ELR (cell line): ENCODE measurements at places on chromosomes 5 and 9.

- DNase-seq, result no peak
These were observed 39.7 kb downstream of the PCSK5 start for GRCh38 chr9:75930190-75930589.

GRCh38 chr9:13437866-13438265, 158.4 kb upstream of the MPDZ start:
- no peak for DNase-seq

DNA sequence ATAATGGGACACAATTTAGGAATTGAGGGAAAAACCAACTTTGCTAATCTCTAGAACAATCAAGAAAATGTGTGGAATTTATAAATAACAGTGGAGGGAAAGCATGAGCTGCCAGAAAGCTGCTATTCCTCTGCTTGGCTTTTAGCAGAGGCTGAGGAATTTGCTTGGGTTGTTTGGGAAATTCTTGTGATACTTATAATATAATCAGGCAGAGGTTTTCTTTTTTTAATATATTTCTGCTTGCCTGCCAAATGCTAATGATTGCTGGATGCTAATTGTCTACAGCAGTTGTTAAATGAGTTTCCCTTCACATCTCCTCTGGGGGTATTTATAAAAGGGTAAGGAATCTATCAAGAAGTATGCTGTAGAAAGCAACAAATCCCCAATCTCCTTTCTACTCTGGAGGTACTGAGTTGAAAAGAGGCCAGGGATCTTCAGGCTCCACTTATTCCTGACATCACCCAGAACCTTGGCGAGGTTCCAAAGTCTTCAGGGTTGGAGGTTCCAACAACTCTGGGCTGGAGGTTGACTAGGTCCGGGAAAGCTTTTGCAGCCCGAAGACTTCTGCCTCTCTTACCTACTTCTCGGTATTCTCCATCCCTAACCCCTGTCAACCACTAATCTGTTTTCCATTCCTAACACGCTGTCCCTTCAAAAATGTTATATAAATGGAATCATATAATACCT, 60.4 kb upstream of the TMED7 start:
- DNase-seq, result peak; percentile 3

DNA sequence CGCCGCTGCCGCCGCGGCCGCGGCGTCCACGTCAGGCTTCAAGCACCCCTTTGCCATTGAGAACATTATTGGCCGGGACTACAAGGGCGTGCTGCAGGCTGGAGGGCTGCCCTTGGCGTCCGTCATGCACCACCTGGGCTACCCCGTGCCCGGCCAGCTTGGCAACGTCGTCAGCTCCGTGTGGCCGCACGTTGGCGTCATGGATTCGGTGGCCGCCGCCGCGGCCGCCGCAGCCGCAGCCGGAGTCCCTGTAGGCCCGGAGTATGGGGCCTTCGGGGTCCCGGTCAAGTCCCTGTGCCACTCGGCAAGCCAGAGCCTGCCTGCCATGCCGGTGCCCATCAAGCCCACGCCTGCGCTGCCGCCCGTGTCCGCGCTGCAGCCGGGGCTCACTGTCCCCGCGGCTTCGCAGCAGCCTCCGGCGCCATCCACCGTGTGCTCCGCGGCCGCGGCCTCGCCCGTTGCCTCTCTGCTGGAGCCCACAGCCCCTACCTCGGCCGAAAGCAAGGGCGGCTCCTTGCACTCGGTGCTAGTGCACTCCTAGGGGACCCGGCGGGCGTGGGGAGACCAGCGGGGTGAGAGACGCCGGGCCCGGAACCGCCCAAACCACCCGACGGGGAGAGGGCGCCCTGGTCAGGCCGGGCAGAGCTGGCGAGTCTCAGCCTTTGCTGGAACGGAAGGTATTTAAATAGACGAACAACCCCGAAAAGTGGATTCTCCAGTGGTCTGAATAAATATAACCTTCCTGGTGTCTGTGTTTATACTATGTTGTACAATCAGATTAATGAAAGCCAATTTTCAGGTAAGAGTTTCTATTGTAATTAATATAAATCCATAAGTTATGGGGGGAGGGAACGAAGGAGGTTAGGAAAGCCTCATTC, 1.2 kb downstream of the FOXB2 start:
- DNase-seq, result no peak

GRCh38 chr9:121640076-121640475, 11.4 kb upstream of the DAB2IP start:
- peak; percentile 59 for DNase-seq

- no peak for DNase-seq
These were observed 39.5 kb downstream of the SLC22A5 start for GRCh38 chr5:132408965-132409364.

DNA sequence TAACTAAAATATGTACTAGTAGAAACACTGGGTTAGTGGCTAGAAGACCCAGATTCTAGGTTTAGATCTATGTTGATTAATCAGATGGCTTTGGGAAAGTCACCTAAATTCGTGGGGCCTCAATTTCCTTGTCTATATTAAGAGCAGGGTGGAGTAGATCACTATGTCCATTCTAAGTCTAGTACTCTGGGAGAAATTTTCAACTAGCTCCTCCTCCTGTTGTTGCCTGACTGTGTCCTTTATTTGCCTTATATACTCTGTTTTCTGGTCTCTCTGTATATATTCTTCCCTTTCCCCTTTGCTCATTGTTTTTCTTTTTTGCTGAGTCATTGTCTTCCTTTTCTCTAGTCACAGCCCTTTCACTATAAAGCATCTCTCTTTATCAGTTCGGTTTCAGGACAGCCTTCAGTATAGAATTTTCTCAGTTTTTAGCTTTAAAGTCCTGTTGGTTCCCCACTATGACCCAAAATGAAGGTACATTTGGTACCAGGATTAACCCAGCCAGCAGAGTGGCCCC, 44.5 kb upstream of the CDH6 start:
- no peak for DNase-seq

DNA sequence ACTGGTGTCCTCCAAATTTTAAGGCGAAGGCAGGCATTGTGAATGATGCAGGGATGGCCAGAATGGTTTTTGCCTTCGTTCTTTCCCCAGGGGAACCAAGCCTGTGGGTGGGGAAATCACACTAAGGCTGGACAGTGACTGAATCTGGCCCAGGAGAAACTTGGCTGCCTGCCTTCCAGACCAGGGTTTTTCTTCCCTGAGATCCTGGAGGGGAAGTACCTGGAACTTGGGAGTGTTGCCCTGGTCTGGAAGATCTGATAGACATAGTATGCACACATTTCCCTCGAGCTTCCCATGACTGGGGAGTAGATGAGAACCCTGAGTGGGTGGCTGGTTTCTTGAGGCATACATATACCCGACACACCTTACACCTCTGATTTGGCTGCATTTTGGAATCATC, 664 bp upstream of the IL11RA start:
- DNase-seq, result peak; percentile 32

DNA sequence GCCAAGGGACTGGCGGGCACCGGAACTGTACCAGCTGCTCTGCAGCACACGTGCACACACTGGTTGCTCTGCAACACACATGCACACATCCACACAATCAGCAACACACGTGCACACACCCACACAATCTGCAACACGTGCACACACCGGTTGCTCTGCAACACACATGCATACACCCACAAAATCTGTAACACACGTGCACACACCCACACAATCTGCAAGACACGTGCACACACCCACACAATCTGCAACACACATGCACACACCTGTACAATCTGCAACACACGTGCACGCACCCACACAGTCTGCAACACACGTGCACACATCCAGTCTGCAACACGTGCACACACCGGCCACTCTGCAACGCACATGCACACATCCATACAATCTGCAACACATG, 17.9 kb downstream of the PLEKHG4B start:
- no peak for DNase-seq

- DNase-seq, result peak; percentile 54
These were observed 92.6 kb downstream of the C9orf152 start for GRCh38 chr9:110115341-110115820.

DNA sequence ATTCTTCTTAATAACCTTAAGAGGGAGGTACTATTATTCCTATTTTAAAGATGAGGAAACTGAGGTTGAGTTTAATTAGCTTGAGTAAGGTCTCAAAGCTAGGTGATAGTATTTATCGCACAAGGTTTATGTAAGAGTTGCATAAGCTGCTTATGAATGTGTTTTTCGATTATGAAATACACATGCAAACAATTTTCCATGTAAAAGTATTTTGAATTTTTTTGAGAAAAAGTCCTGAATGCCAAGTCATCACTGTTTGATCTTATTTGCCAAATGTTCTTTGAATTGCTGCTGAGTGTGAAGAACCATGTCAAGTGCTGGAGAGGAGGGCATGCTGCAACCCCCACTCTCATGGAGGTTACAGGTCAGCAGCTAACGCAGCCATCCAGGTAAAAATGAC, 174.4 kb downstream of the CARTPT start:
- no peak for DNase-seq

GRCh38 chr5:60522292-60522905, 177.6 kb downstream of the DEPDC1B start:
- peak; percentile 60 for DNase-seq

DNA sequence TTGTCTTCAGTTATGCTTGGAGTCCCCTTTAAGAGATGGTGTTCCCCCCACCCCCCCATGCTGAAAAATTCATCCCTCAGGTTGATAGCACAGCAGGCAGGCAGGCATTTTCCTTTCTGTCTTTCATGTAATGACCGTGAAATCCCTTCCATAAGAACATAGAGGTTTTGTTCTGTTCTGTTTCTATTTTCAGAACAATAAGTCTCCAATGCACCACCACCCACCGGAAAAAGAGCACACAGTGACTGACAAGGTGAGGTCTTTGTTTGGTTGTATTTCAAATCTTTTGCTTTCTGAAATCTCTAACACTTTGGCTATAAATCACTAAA, 52.4 kb downstream of the DMRT2 start:
- DNase-seq, result no peak

- no peak for DNase-seq
These were observed 295.8 kb downstream of the DEPDC1B start for GRCh38 chr5:60404171-60404570.

- no peak for DNase-seq
These were observed 42.8 kb upstream of the NKD2 start for GRCh38 chr5:965604-966344.

DNA sequence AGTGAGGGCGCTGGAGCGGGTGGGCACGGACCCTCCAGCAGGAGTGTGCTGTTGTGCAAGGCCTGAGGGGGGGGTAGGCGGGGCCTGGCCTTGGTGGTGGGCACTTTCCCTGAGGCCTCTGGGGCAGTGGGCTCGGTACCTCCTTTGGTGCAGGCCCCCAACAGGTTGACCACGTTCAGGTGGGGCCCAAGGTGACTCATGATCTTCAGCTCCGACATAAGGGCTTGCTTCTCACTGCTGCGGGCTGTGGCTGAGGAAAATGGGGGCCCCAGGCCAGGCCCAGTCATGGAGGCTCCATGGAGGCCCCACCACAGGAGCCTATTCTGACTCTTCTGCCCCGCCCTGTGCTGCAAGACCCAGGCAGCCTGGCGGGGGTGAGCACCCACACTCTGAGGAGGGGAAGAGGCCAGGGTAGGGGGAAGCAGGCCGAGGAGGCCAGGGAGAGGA, 31.5 kb downstream of the PDGFRB start:
- DNase-seq, result no peak

- no peak for DNase-seq
These were observed 149.0 kb upstream of the ITGA1 start for GRCh38 chr5:52638732-52639131.

GRCh38 chr9:95750725-95751519, 124.6 kb upstream of the ERCC6L2 start:
- DNase-seq, result no peak

DNA sequence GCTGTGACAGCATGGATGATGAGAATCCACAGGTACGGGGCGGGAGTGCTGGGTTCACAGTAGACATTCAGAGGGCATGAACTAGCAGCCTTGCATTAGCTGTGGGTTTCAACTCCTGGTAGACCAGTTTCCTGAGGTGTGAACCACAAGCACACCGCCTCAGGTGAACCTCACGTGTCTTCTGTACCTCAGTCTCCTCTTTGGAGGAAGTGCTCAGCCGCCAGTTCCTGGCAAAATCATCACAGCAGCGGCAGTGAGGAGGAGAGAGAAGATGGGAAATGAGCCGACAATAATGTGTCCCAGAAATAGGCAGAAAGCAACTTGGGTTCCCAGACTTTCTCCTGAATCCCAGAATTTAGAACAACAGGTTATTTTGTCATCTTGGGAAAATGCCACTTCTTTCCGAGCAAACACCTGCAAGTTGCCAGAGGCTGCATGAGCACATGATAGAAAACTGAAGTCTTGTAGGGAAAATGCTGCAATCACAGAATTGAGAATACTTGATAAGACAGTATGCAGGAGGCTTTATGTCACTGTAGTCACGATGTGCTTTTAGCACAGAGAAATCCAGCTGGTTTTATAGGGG, 258.5 kb downstream of the AOPEP start:
- DNase-seq, result no peak

DNA sequence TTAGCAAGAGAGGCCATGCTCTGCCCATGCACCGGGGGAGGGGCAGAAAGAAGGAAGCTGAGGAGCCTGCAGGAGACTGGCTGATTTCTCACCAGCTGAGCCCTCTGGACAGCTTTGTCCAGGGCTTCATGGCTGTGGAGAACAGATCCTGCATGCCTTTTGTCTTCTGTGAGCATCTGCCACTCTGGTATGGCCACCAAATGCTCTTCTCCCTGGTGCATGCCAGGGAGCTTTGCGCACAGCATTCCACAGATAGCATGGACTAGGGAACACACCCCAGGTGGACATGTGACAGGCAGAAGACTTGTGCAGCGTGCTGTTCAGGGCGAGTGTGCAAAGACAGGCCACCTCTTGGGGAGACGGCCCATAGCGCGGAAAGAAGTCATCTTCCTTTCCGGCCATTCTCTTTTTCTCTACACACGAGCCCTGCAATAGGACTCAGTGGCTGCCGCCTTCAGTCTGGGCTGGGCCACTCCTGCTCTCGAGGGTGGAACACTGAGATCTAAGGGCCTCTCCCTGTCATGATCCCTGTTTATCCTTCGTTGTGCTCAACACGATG, 56.7 kb downstream of the GADD45G start:
- no peak for DNase-seq

DNA sequence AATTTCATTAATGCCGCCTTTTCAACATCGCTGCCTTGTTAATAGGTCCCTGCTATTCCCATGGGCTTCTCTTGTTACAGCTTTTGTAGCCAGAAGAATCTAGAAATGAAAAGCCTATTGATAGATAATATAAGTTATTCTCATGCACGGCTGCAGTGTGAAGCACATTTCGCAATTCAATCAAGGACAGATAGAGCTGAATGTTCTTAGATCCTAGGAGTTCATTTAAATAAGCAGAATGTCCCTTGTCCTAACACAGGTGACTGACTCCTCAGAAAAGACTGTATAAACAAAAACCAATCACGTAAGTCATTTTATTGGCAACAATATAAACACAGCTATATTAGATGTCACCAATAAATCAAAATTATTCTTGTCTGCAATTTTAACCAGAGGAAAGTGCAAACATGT, 9.4 kb downstream of the GLIS3 start:
- DNase-seq, result no peak

DNA sequence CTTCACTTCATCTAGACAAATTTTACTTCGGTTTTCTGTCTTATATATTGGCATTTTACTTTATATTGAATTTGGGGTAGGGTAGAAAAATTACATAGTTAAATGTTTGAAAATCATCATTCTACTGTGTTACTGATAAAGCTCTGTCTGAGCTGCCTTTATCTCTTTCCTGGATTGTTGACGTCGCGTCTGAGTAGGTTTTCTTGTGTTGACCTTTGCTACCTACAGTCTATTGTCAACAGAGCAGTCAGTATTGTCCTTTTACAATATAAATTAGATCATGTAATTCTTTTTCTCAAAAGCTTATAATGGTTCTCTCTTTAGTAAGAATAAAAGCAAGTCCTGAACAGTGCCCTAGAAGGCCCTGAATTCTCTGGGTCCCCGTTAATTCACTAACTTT, 128.2 kb downstream of the HACD4 start:
- DNase-seq, result no peak

GRCh38 chr5:167790462-167791260, 500.8 kb upstream of the WWC1 start:
- no peak for DNase-seq
